ENCODE measurements at places on chromosomes 5 and 9.

DNA sequence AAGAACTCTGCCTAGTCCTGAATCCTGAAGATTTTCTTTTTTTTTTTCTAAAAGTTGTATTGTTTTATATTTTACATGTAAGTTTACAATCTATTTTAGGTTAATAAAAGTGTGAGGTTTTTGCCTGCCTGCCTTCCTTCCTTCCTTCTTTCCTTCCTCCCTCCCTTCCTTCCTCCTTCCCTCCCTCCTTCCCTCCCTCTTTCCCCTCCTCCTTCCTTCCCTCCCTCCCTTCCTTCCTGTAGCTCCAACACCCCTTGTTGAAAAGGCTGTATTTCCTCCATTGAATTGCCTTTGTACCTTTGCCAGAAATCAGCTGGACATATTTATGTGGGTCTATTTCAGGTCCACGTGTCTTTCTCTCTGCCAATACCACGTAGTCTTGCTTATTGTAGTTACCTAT, 46.6 kb downstream of the CACNA1B start:
- no peak for DNase-seq

DNA sequence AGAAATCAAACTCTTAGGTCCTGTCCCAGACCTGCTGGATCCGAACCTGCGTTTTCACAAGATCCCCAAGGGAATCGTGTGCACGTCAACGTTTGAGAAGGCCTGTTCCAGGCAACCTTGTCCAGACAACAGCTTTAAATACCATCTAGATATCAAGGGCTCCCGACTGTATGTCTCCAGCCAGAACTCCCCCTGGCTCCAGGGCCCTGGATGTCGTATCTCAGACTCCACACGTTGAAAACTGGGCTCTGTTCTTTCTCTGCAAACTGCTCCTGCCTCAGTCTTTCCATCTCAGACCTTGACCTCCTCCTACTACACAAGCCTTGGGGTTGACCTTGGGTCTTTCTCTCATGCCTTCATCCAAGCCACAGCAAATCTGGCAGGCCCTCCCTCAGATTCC, 5.8 kb upstream of the ENG start:
- DNase-seq: no peak

DNA sequence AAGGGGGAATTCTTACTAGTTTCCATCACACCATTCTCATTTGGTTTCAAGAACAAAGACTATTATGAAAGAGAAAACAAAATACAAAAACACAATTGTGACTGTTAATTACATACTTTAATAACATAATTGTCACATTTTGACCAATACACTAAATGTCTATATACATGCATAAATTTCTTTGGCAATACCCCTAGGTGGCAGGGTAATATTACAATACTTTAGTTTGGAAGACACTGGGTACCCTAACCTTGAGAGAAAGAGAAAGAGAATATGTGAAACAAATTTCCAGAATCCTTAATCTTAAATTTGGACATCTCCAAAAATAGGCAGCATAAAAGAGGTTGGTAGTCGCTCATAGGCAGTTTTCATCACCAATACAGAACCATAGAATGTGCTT, 619.6 kb upstream of the ADAMTS16 start:
- no peak for DNase-seq

- DNase-seq: no peak
Measured at GRCh38 chr9:99567436-99567835, 254.2 kb upstream of the NR4A3 start.

GRCh38 chr9:25472085-25472607, 206.1 kb downstream of the TUSC1 start:
- no peak for DNase-seq

GRCh38 chr5:32713770-32714381, 2.8 kb downstream of the NPR3 start:
- no peak for DNase-seq
